Activated naive CD4-positive, alpha-beta T cell (primary cell): ENCODE measurements at places on chromosomes 2 and 18.

DNA sequence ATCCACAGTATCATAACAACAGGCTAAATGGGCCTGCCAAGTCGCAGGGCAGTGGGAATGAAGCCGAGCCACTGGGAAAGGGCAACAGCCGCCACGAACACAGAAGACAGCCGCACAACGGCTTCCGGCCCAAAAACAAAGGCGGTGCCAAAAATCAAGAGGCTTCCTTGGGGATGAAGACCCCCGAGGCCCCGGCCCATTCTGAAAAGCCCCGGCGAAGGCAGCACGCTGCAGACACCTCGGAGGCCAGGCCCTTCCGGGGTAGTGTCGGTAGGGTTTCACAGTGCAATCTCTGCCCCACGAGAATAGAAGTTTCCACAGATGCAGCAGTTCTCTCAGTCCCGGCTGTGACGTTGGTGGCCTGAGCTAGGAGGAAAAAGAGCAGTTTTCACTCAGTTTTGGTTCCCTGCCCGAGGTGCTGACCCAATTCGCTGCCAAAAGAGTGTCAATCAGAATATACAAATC is 32.2 kb downstream of the KCTD18 start:
- DNase-seq, result no peak

- DNase-seq, result no peak
These were observed 79.8 kb upstream of the FZD7 start for GRCh38 chr2:201953880-201954279.

DNA sequence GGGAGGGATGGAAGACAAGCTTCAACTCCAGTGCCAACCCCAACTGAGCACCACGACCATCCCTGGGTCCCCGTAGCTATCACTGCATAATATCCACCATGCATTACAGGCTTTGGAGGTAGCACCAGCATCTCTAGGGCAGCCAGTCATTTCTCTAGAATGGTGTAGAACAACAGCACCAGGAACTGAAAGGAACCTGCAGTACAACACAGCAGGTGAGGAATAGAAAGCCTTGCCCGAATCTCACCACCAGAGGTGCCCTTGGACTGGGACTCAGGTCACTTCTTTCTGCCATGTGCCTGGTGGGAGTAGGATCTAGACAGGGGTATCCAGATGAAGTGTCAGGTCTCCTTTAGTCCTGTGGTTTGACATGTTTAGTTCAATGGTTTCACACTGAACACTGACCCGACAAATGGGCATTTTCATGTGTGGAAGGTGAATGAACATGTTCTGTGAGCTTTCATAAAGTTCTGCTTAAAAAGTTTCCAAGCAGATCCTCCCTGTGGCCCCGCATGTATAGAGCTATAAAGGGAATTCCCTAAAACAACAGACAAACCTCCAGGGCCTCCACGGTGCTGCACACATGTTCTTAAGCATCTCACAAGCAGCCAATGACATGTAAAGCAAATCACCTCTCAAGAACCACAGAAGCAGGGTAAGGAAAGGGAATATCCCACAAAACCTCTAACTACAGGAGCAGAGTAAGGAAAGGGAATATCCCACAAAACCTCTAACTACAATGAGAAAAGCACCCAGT is 208.3 kb downstream of the AFF3 start:
- no peak for DNase-seq

- no peak for DNase-seq
These were observed 76.2 kb upstream of the MFF start for GRCh38 chr2:227248876-227249275.

GRCh38 chr18:11785444-11786055 is 65.7 kb upstream of the CHMP1B start:
- DNase-seq, result no peak

DNA sequence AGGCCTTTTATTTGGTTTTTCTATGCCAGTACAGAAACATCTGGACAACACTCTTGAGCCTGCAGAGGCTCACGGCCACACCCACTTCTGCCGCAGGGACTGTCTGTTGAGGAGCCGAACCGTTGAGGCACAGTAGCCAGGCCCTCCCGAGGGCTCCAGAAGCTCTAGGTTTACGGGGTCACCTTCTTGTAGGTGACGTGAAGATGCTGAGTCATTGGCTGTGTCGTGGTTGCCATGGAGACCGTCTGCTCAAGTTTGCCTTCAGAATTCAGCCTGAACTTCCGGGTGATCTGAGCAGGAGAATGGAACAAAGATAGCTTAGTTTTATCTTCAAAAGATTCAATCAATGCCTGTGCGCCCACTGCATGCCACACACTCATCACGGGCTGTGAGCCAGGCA is 25.9 kb downstream of the BOK start:
- DNase-seq, result no peak

GRCh38 chr18:2985628-2986027 is 27.3 kb downstream of the LPIN2 start:
- DNase-seq, result no peak

- no peak for DNase-seq
These were observed 7.5 kb downstream of the MBOAT2 start for GRCh38 chr2:8996006-8996405.

- no peak for DNase-seq
These were observed 249.1 kb upstream of the RBMS1 start for GRCh38 chr2:160742667-160743066.

DNA sequence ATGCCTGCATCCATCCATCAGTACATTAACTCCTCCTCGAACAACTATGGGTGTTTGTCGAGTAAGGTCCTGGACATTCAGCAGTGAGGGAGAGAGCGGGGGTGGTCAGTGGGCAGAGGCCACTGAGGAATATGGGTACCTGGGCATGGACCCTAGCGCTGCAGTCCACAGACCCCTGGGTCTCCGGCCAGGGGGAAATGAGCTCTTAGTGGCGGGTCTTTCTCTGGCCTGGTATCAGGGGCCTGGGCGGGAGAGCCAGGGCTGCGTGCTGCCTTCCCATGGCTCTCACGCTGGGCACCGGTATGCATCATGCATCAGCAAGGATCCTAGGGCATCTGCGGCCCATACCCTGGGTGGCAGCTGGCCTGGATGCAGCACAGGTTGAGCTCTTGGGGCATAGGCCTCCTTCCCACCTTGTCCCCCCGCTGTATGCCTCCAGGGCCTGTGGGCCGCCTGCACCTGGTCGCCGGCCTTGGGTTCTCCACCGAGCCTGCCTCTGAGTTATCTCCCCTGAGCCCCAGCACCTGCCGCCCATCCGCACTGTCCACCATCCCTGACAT is 1.3 kb upstream of the MOCOS start:
- no peak for DNase-seq

DNA sequence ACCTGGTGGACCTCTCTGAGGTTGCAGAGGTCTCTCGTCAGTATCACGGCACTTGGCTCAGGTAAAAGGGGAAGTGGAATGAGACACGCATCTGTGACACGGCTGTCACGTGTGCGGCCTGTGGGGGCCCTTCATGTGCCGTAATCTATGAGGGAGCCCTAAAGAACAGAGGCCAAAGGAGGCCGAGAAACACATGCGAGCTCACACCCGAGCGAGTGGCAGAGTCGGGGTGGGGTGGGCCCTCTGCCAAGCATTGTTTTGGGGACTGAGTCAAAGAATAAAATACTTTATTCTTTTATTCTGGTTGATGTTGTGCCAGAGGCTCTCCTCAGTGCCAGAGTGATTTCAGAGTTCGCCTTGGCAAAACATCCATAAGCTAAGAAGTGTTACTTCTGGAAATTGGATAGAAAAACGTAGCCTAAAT is 43.3 kb downstream of the PLB1 start:
- no peak for DNase-seq

DNA sequence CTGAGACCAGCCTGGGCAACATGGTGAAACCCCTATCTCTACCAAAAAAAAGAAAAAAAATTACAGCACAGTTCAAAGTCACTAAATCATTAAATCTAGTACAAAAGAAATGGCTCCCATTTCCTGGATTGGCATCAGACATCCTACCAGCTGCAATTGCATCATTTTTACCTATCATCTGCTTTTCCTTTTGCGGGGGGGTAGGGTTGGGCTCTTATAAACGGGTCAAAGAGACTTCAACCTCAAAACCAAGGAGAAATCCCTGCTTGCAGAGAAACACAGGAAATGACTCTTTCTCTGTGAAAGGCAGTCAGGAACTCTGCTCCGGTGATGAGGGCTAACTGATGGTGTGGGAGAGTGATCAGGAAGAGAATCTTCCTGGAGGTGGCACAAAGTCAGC is 45.3 kb upstream of the RFX8 start:
- DNase-seq, result no peak

GRCh38 chr2:160224060-160224459 is 24.0 kb upstream of the ITGB6 start:
- no peak for DNase-seq

DNA sequence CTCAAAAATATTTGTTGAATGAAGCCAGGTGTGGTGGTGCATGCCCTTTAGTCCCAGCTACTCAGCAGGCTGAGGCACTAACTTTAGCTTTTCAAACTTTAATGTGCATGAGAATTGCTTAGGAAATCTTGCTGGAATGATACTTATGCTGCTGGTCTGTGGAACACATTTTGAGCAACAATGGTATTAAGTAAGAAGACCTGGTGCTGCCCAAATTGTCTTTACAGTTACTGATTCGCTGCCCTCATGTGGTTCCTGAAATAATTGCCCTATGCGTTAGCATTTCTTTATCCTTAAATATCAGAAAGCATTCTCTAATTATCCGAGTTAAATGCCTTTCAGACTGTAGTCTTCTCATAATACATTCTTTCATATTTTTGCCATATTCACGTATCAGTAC is 76.0 kb upstream of the SESTD1 start:
- no peak for DNase-seq

- DNase-seq, result no peak
These were observed 16.2 kb downstream of the SH2D6 start for GRCh38 chr2:85434696-85435095.

DNA sequence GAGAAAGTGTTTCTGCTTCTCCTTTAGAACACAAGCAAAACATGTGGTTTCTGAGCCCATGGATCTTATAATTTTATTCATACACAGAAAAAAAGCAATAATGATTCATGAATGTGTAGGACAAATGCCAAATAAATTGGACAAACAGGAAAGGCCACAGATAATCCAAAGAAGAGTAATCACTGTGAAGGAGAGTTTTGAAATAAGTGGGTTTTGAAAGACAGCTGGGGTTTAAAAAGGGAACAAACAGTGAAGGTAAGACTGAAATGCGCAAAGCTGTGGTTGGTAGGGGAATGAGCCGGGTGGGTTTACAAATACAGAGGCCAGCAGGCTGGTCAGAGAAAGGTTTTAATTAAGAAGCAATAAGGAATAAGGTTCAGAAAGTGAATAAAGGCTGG is 50.0 kb upstream of the MBOAT2 start:
- no peak for DNase-seq

DNA sequence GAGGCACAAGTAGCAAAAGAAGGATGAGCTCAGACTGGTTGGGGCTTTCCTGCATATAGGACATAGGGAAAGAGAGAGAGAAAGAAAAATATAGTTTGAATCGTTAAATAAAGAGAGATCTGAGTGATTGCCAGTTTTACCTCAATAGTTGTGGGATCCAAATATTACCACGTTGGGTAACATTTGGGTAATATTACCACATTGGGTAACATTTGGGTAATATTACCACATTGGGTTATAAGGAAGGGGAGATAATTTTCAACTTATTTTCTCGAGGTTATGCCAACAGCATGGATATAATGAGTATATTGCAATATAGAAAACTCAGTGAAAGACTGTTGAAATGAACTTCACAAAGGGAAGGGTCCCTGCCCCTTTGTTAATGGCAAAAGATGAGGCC is 20.7 kb downstream of the SP140 start:
- no peak for DNase-seq

- DNase-seq, result no peak
These were observed 4.9 kb upstream of the PPM1B start for GRCh38 chr2:44163777-44164176.

DNA sequence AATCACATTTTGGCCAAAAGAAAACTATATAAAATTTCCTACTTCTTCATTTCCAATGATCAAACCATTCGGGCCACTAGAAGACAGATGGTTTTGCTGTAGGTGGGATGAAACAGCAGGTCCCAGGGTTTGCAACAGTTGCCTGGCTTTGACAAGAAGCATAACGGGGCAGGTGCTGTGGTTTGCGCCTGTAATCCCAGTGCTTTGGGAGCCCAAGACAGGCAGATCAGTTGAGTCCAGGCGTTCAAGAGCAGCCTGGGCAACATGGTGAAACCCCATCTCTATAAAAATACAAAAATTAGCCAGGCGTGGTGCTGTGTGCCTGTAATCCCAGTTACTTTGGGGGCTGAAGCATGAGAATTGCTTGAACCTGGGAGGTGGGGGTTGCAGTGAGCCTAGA is 81.4 kb upstream of the XPO1 start:
- no peak for DNase-seq

- DNase-seq, result no peak
These were observed 385.3 kb upstream of the NRP2 start for GRCh38 chr2:205296959-205297358.

DNA sequence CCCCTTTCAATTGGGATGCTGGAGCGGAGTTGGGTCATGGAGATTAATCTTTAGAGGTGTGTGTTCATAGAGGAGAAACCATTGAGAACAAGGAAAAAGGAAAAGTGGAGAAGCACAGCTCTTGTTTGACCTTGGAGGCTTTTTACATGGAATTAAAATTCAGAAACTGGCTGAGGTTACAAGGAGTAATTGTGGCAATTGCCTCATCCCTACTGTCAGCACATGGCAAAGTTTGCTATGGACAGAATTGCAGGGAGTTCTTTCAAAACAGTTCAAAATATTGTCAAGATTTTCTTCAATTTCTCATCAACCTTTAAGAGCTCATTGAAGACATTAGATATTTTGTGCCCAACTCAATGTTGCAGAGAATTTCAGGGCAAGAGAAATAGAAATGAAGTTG is 232.7 kb downstream of the SLC8A1 start:
- DNase-seq, result no peak

GRCh38 chr2:114213808-114214207 is 228.6 kb upstream of the DPP10 start:
- DNase-seq, result no peak

DNA sequence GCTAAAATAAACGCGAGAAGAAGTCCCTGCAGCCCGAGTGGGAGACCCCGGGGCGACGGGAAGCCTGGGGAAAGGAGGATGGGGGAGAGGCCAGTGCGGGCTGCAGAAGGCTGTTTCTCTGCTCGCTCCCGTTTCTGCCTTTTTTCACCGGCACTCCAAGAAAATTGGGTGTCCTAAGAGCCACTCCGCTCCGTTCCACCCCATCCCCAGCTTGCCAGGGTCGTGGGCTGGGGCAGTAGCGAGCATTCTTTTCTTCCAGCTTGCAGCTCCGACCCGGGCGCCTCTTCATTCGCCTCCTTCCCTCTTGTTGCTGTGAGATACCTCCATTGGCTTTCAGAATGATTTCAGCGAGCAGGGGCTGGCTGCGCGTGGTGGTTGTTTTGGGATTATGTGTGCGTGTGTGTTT is 1.1 kb downstream of the HOXD3 start:
- no peak for DNase-seq

DNA sequence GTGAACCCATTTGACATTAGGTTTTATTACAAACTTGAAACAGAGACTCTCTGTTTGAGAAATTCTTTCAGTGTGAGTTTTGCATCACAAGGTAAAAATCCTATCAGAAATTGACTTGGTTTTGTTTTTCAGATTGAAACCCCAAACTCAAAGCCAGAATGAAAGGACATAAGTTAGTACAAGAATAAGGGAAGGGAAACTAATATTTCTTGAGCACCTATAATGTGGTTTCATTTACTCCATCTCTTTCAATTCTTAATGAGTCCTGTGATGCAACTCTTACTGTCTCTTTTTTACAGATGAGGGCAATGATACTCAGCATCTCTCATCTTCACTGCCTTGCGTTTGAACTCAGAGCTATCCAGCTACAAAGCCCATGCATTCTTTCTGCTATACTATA is 210.0 kb upstream of the SIX3 start:
- DNase-seq, result no peak
